ENCODE measurements at places on chromosomes 7 and 10.
A peak's percentile ranks its signal among the peaks of the same experiment; 100 is the strongest.

- DNase-seq = peak; percentile 86
Observed at GRCh38 chr10:69375307-69376151, 41.2 kb downstream of the TACR2 start.

GRCh38 chr10:75648854-75649253 lies 217.4 kb downstream of the LRMDA start:
- DNase-seq = no peak

GRCh38 chr10:69315610-69316312 lies 37.5 kb downstream of the HK1 start:
- no peak for DNase-seq

GRCh38 chr7:51950813-51951212 lies 634.2 kb upstream of the COBL start:
- peak; percentile 54 for DNase-seq

DNA sequence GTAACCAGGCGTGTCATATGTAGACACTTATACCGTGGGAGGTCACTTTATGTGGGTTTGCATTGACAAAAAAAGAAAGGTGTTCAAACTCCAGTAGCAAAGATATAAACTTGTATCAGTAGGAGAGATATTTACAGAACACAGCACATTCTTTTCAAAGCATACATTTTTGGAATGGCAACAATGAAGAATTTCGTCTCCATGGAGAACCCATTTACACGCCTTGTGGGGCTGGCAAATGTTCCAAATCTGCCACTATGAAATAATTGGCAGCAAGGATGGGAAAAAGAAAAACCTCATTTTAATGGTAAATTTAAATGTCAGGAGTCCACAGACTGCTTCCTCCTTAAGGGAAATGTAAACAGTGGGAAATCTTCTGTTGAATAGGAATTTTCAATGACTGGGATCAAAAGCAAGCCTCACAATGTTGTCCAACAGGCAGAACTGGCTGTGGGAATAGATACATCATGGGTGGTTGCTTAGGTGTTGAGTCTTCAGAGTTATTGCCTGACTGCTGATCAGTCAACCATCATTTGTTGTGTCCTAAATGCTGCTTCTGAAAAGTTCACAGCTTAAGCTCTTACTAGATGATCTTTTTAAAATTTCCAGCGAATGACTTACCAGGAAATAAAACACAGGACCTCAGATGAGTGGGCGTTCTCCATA lies 256.6 kb upstream of the SEMA3C start:
- DNase-seq = no peak

DNA sequence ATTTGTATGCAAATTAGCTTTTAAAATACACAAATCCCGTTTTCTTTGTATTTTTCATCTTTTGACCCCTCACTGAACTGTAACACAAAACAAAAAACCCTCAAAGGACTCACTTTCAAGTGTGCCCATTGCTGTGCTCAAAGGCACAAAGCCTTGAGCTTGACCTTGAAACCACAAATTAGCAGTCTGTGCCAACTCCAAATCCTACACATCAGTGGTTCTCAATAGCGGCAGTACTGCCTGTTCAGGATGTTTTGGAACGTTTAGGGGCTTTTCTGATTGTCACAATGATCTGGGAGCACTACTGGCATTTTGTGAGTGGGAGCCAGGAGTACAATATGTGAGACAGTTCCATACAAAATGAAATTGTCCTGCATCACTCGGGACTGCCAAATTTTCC lies 55.5 kb downstream of the KDM7A start:
- DNase-seq = no peak

GRCh38 chr7:36017111-36017510 lies 135.9 kb upstream of the EEPD1 start:
- DNase-seq = no peak

DNA sequence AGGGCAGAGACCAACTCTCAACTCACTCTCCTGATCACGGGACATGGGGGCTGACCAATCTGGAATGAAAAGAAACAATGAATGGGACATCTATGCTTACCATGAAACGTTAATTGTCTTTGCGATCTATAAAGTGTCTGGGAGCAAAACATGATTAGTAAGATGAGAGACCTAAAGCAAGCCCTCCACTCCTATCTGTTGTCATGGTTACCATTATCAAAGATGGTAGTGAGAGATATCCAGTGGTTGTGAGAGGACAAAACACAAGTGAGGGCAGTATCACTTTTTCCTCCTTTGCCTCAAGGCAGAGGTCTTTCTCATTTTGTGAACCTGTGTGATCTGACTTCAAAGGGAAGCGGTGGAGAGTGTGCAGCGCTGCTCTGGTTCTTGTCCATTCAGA lies 130.1 kb downstream of the LSM5 start:
- no peak for DNase-seq
